ENCODE measurements at places on chromosomes 16 and 17. TPM values are rescaled to one million over a fixed set of nuclear protein-coding genes. Genes with fewer than 3 reads are reported as not detected.

C17orf50 gene
- total RNA-seq, result not detected

PHAF1 gene
- 25.1 TPM for total RNA-seq

KRT222 gene
- 0.70 TPM for total RNA-seq

SOCS1 gene
- total RNA-seq, result 5.9 TPM

HAGH gene
- 73.6 TPM for total RNA-seq

KRTAP4-1 gene
- not detected for total RNA-seq

TEKT1 gene
- total RNA-seq, result not detected

KRT12 gene
- total RNA-seq, result not detected
